ENCODE measurements at places on chromosomes 11 and 22.
A peak's percentile ranks its signal among the peaks of the same experiment; 100 is the strongest.

GRCh38 chr11:70326365-70326811 lies 55.9 kb downstream of the PPFIA1 start:
- no peak for DNase-seq

DNA sequence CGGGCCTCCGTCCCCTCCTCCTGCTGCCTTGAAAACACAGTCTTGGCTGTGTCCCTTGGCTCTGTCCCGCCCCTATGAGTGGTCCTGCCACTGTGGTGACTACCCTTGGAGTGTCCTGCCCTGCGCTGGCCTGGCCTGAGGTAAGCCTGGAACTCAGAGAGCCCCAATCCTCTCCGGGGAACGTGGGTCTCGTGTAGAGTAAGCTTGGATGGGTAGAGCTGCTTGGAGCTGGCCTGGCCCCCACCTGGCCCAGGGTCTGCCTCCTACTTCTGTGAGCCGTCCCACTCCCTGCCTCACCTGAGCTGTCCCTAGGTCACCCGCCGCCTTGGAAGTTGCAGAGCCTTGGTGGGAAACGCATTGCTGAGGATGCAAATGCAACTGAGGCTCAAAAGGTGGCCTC lies 347.1 kb downstream of the CTTN start:
- no peak for DNase-seq

DNA sequence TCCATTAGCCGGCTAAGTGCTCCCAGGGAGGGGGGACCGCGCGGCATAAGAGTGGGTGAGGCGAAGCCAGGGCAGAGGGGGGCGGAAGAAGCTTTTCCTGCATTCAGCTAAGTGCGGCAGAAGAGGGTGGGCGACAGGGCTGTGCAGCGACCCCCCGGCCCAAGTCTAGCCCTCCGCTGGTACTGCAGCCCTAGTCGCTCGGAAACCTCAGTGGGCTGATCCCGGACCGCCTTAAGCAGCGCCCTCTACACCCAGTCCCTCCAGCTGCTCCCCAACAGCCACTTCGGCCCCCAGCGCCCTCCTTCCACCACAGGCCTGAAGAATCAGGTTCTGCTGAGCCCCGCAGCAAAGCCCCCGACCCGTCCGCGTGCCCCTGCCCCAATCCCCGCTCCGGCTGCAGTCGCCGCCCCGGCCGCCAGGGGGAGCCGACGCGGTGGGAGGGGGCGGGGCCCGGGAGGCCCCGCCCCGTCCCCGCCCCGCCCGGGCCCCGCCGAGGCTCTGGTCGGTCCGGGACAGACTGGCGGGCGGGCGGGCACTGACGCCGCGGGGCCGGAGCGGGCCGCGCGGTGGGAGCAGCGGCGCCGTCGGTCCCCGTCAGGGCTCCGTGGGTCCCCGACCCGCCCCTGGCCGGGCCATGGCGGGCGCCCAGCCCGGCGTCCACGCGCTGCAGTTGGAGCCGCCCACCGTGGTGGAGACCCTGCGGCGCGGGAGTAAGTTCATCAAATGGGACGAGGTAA lies at the start of gene PLCB3:
Gene PLCB3, plus strand, starts transcription at position 515 of the 737 bp plus-strand sequence. Its CDS starts 120 bp downstream, at position 635.
- DNase-seq = peak; percentile 52

GRCh38 chr11:111229604-111230003 lies 15.9 kb upstream of the POU2AF2 start:
- no peak for DNase-seq

GRCh38 chr11:93967258-93967657 lies 53.9 kb upstream of the HEPHL1 start:
- DNase-seq = no peak

GRCh38 chr11:86459002-86459385 lies 84.3 kb downstream of the CCDC81 start:
- no peak for DNase-seq

DNA sequence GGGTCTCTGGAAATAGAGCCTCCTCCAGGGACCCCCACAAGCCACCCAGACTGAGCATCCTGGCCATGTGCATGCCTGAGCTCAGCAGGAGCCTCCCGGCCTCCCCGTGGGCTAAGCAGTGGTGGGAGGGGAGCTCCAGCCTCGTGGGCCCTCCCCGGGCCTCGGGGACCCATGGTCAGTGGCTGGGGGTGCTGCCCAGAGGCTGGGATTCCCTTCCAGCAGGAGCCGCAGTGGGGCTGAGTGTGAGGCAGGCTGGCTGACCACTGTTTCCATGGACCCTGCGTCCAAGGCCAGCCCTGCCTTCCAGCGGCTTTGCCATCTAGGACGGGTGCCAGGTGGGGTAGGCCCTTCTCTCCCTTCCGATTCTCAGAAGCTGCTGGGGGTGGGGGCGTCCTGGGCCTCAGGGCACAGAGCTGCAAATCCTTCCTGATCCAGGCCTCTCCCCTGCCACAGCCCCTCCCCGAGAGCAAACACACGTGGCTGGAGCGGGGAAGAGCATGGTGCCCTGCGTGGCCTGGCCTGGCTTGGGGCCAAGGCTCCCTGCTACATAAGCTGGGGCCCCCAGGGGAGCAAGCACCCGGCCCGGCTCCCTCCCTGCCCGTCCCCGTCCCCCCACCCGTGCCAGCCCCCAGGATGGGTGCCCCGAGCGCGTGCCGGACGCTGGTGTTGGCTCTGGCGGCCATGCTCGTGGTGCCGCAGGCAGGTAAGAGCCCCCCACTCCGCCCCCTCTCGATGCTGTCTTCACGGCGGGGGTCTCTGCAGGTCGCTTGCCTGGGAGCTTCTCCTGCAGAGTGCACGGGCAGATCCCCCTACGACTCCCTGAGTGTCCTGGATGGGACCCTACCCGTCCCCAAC lies at the start of gene MUC5B:
Gene MUC5B, plus strand, starts transcription at position 576 of the 855 bp plus-strand sequence. Its CDS starts 58 bp downstream, at position 634.
- DNase-seq = no peak

- DNase-seq = no peak
Measured at GRCh38 chr11:69774354-69775162, 583 bp downstream of the FGF4 start.

- no peak for DNase-seq
Measured at GRCh38 chr11:79108851-79109250, 332.0 kb downstream of the TENM4 start.

DNA sequence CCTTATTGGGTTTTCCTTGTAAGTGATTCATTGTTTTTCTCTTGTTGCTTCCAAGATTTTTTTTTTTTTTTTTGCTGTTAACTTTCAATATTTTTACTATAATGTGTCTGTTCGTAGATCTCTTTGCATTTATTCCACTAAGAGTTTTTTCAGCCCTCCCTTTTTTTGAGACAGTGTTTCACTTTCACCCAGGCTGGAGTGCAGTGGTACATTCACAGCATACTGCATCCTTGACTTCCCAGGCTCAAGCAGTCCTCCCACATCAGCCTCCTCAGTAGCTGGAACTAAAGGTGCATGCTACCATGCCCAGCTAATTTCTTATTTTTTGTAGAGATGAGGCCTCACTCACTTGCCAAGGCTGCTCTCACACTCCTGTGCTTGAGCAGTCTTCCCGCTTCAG lies 1282.0 kb upstream of the CNTN5 start:
- no peak for DNase-seq

DNA sequence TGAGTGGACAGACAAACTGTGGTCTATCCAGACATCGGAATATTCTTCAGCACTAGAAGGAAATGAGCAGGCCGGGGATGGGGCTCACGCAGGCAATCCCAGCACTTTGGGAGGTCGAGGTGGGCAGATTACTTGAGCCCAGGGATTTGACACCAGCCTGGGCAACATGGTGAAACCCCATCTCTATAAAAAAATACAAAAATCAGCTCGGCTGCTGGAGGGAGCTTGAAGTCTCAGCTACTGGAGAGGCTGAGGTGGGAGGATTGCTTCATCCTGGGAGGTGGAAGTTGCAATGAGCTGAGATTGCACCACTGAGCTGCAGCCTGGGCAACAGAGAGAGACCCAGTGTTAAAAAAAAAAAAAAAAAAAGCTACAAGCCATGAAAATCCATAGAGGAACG lies 8.0 kb upstream of the CTSD start:
- no peak for DNase-seq

DNA sequence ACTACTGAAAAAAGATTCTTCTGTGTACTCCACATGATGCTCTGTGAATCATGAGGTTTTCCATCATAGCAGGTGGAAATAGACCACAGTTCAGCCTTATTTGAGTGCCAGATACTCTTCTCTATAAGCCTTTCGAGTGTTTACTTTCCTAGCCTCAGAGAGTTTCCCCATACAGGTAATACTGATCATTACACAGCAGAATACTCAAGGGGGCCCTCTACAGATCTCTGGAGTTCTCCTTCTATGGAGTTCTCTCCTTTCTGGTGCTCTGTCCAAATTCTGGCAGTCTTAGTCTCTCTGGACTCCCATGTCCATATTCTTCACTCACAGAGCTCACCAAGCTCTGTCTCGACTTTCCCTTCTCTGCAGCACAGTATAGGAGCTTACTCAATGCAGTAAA lies 175.7 kb upstream of the CARD18 start:
- DNase-seq = no peak

DNA sequence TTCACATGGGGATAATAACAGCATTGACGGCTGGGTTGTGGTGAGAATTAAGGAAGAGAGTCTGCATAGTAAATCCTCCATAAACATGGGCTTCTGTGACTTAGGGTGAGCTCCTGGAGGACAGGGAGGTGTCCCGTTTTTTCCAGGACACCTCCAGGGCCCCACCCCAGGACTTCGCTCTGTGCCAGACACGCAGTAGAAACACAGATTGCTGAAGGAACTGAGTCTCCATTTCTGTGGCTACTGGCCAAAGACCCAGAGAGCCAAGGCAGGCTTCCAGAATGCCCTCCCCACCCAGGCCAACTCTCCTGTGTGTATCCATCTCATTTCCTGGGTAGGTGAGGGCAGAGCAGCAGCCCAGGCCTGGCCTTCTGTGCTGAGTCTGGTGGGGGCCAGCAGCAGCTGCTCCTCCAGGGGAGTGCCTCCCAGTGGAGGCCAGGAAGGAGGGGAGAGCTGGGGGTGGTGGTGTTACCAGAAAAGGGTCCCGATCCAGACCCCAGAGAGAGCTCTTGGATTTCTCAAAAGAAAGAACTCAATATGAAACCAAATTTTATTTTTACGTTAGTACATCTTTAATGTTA lies 9.5 kb upstream of the RFPL3 start:
- DNase-seq = no peak

DNA sequence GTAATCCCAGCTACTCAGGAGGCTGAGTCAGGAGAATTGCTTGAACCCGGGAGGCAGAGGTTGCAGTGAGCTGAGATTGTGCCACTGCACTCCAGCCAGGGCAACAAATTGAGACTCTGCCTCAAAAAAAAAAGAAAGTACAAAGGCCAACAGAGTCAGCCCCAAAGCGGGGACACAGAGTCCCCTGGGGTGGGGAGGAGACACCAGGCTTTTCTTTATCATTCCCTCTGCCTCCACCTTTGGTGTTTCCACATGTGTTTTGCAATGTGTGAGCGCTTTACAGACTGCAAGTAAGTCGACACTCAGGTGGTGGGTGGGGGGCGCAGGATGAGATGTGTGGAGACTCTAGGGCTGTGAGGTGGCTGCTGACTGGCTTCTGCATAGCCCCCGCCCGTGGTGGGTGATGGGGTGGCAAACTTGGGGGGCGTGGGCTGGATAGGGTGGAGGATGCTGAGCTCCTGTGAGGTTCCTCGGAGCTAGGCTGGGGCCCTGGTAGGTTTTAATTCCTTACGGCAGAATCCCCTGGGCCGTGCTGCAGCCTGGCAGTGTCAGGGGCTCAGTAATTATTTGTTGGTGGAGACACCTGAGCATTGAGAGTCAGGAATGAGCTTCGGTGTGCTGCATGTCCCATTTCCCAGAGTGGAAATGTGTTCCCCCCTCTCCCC lies 177.2 kb downstream of the CTTN start:
- no peak for DNase-seq

GRCh38 chr11:124077266-124077665 lies 36.1 kb upstream of the OR10G7 start:
- no peak for DNase-seq

GRCh38 chr11:100855466-100856067 lies 168.5 kb downstream of the ARHGAP42 start:
- no peak for DNase-seq

- DNase-seq = no peak
Measured at GRCh38 chr11:111765320-111765983, 737 bp downstream of the PPP2R1B start.

DNA sequence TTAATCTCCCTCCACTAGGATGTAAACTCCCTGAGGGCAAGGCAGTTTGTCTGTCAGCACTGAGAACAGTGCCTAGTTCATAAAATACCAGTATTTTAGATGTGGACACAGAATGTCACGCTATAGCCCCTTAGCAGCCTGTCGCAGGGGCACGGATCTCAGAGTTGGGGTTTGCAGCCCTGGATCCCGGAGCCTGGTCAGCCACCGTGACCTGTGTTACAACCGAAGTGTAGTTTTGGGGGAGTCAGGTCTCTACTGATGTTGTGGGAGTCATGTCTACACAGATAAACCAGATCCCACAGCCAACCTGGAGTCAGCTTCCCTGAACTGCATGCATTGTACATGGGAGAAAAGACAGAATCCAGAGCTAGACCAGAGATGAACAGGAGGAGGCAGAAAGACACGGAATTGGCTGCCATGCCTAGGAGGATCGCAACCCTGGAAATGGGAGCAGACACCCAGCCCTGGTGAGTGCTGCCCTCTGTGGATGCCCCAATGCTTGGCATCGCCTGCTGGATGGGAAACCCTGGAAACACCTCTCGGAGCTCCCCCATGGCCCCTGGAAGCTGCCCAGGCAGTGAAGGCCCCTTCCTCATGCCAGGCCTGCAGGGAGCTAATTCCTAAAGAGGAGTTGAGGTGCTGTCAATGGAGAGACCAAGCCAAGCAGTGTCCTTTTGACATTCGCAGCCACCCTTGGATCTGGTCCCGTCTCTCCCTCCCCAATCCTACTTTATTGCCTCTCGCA lies 851.3 kb downstream of the TBC1D22A start:
- DNase-seq = no peak

All from left ventricle myocardium inferior (tissue), 1 donor.